ENCODE measurements at places on chromosomes 13 and 19. TPM values are rescaled to one million over a fixed set of nuclear protein-coding genes. Genes with fewer than 3 reads are reported as not detected.

TMEM238 gene
- polyA plus RNA-seq = 2.2 TPM

SPRED3 gene
- polyA plus RNA-seq = 0.63 TPM

ALOX5AP gene
- 4.8 TPM for polyA plus RNA-seq

PROZ gene
- polyA plus RNA-seq = 0.69 TPM

TTC9B gene
- 0.05 TPM for polyA plus RNA-seq

PDX1 gene
- polyA plus RNA-seq = not detected

PNMA8B gene
- polyA plus RNA-seq = 3.3 TPM

ZNF296 gene
- polyA plus RNA-seq = 0.45 TPM

MEGF8 gene
- 33.0 TPM for polyA plus RNA-seq

All from left renal pelvis (tissue), 4 donors.